ENCODE measurements at places on chromosomes 6 and 20.

- DNase-seq, result no peak
Observed at GRCh38 chr6:166786704-166787293, 159.7 kb upstream of the RPS6KA2 start.

- no peak for DNase-seq
Observed at GRCh38 chr6:16540804-16541752, 220.2 kb downstream of the ATXN1 start.

GRCh38 chr6:8432614-8433013 is 2.7 kb downstream of the SLC35B3 start:
- no peak for DNase-seq

DNA sequence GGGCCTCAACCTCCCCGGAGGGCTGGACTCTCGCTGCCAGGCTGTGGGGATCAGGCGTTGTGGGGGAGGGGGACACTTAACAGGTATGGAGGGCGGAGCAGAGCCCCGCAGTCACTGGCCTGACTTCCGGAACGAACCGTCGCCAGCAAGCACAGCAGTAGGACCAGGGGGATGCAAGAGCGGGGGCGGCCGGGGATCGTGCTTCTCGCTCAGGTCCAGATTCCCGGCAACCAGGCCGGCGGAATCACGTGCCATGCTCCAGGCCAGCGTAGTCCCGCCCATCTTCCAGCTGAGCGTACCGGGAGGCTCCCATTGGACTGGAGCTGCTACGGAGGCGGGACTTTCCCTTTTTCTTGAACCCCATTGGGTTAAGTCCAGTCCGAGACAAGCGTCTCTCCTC is 10.0 kb upstream of the POU5F1 start:
- DNase-seq, result peak; percentile 64

GRCh38 chr6:31528307-31528777 is 420 bp upstream of the MCCD1 start:
- no peak for DNase-seq

- no peak for DNase-seq
Observed at GRCh38 chr6:8462169-8462568, 26.8 kb upstream of the SLC35B3 start.

- no peak for DNase-seq
Observed at GRCh38 chr6:94510877-94511276, 1066.5 kb upstream of the MANEA start.

DNA sequence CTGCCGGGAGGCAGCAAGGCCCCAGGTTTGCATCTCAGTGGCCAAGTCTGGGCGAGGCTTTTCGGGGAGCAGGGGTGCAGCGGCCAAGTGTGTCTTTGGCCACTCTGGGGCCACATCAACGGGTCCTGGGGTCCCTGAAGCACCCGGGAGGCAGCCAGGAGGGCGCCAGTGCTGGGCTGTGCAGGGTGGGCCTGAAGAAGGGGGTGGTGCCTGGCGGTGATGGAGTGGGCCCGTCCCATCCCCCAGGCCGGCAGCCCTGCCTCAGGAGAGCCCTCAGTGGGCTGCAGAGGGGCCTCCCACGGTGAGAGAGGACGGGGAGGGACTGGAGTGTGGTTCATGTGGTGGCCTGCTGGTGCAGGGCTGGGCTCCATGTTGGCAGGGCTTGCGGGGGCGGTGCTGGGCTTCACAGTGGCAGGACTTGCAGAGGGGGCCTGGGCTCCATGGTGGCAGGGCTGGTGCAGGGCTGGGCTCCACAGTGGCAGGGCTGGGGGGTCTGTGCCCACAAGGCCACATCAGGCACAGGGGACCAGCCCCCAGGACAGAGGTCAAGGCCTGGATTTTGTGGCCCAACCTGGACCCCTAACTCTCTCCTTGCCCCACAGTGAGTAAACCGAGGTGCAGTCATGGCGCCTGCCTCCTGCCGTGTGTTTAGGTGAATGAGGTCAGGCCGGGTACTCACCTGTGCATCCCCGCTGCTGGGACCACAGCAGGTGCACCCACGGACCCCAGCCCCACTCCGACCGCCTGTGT is 10.5 kb upstream of the BHLHE23 start:
- no peak for DNase-seq

DNA sequence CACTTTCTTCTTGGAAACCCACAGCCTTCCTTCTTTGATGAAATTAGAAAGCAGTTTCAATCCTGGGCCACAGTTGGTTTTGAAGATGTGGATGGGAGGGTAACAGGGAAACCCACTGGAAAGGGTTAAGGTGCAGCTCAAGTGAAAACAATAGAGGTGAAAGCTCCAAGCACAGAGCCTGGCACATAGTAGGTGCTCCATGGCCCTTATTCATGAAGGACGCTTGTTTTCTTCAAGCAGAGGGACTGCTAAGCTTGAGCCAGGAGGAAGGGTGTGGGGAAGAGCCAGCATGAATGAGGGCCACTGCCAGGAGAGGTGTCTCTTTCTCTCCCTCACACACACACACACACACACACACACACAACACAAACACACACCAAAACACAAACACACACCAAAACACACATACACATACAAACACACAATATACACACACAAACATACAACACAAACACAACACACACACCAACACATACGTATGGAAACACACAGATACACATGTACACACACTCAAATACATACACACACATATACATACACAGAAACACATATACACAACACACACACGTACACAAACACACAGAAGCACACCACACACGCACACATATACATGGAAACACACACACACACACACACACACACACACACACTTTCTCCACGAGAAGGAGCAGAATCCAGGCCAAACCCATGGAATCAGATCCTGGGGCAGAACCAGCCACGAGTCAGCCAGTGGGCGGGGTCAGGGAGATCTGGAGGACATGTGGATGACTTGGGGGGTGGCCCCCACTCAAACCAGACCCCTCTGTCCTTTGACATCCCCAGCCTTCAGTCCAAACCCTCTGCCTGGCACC is 23.7 kb upstream of the RBPJL start:
- DNase-seq, result no peak

DNA sequence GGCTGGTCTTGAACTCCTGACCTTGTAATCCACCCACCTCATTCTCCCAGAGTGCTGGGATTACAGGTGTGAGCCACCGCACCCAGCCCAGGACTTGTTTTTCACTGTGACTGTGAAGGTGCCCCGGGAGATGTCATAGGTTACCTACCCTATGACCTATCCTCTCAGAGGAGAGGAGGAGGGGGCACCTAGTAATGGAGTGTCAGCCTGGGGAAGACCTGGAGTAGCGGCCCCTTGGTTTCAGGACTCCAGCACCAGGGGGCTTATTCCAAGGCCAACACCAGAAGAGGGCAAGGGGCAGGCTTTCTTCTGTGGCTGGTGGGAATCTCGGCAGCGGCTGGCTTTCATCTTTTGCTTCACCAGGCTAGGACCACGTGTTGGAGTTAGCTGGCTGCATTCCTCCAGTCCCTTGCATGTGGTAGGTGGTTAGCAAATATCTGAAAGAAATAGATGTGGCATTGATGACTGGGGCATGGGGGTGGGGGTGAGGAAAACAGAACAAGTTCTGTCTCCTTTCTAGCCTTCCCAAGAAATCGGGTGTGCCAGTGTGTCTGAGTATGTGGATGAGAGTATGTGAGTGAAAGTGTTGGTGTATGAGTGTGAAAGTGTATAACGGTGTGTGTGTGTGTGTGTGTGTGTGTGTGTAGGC is 7.9 kb upstream of the ITPR3 start:
- DNase-seq, result no peak

DNA sequence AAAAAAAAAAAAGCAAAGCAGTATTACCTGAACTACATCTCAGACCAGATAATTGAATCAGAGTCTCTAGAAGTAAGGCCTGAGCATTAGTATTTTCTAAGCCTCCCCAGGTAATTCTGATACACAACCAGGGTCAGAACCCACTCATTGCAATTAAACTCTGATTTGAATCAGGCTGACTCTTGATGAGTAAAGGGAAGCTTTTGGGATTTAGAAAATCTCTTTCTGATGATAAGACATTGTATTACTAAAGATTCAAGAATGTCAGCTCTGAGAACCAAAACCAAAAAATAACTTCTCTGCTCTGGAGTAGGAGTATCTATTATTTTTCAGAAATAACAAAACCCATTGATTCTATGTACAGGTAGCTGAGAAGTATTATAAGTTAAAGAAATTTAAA is 100.1 kb upstream of the COL21A1 start:
- DNase-seq, result no peak

DNA sequence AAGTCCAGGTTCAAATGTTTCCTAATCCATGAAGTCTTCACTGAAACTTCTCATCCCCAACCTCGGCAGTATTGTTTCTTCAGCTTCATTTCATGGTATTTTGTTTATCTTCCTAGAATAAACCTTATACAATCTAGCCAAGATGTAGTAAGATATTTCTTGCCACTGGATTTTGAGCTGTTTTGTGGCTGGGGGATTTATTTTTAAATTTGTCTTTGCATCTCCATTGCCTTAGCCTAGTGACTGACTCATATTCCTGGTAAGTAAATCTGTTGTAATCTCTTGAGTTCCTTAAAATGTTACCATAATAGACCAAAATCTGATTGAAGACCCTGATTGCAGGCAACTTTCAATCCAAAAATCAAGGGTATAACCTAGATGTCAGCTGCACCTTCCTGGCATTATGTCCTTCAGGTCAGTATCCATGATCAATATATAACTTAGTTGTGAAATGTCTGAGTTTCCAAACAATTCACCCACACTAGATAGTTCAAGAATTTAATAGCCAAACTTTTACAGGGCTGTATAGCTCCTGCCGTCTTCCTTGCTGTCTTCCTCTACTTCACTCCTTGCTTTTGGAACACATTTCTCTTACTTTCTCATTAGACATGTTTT is 4.7 kb upstream of the TRMT11 start:
- DNase-seq, result no peak

DNA sequence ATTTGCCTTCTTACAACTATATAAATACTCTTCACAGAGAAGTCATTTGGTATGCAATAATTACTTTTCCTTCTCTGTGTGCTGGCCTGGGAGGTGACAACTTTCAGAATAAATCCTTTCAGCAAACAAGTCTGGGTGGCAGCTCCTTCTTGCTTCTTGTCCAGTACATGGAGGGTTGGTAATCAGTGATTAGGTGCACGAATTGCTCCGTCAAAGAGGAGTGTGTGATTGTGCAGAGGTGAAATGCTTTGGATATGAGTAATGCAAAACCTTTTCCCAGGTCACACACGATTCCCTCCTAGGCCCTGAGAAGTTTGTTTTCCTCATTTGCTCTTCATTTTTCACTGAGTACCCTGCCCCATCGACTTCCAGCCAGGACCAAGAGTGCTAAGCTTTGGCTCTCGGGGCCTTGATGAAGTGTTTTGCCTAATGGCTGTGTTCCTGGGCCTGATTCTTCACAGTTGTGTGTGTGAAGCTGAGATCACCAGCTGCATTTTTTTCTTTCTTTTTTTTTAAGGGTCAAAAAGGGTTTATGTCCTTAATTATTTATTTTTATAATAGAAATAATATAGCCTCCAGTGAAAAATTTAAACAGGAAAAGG is 216.5 kb downstream of the ZMYND8 start:
- no peak for DNase-seq

DNA sequence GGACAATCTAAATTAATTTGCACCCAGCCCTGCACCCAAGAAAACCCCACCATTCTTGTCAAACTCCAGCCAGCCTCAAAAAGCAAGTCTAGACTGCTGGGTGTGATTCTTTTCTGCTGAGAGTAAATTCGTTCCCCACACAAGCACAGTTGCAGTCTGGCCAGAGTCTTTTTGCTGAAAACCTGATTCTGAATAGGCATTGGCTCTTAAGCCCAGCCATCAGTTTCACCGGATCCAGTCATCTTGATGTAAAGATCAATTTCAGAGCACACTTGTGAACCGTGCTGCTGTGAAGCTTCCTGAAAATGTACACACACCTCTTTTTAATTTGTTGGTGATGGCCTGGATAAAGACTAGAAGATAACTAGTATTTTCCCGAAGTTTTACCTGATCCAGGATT is 159.4 kb upstream of the GGTLC1 start:
- no peak for DNase-seq

- DNase-seq, result peak; percentile 64
Observed at GRCh38 chr6:16760516-16761470, at the start of gene ATXN1. ATXN1 (minus strand) TSS chr6:16761460.

DNA sequence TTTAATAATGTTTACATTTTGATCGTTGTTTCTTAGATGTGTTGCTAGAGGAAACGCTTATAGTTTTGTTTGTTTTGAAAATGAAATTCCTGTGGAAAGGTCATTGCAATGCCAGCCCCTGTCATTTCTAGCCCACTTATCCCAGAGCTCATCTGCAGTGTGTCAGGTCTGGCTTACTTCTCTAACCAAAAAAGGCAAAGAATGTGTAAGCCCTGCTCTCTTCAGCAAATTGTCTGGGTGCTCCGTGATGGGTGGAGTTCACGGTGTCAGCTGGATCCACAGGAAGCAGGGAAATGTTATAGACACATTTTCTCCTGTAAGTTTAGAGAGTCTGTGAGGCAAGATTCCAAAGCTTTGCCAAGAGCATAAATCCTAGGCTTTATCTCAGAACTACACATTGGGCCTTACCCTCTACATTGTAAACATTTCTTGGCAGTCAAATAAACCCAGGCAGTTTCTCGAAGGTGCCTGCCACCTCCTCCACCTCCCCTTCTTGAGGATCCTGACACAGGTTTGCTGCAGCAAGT is 50.9 kb downstream of the RPRD1B start:
- no peak for DNase-seq

- DNase-seq, result no peak
Observed at GRCh38 chr6:106889692-106890091, 84.8 kb downstream of the CD24 start.

- DNase-seq, result peak; percentile 30
Observed at GRCh38 chr20:40687384-40688128, 1.5 kb downstream of the MAFB start.

DNA sequence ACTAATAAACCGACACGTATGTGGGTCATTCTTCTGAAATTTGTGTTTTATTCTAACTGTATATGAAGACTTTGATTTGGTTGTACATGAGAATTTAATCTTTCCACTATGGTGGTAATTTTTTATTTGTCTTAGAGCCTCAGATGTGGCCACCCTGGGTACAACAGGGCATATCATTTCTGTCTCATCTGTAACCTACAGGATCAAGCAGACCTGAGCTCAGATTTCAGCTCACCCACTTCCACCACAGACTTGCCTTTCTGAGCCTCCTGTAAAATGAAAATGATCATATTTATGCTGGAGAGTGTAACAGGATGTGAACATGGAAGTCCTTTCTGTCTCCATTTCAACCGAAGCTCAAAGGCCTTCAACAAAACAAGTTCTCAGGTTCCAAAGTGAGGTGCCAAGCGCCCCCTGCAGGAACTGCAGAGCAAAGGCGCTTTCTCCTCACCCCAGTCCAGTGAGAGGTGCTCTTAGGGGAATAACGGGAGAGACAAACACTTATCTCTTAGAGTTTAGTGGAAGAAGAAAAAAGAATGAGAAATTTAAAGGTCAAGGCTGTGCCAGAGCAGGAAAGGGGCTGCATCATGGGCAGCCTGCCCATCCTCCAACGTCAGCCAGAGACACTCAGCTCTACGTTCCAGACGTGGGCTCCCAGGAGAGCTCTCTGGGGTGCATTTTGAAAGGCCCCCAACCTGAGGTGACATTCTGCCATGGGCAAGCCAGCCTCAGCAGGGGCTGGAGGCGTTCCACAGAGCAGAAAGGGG is 23.0 kb upstream of the CD24 start:
- peak; percentile 63 for DNase-seq

- DNase-seq, result no peak
Observed at GRCh38 chr20:47280228-47280627, 76.3 kb downstream of the ZMYND8 start.

Measured in activated T-cell treated with anti-CD3 and anti-CD28 coated beads, Interleukin-2, amount 50 U/mL, for 48 hours (primary cell).